Effector memory CD8-positive, alpha-beta T cell (primary cell): ENCODE measurements at places on chromosomes 12 and 14.

DNA sequence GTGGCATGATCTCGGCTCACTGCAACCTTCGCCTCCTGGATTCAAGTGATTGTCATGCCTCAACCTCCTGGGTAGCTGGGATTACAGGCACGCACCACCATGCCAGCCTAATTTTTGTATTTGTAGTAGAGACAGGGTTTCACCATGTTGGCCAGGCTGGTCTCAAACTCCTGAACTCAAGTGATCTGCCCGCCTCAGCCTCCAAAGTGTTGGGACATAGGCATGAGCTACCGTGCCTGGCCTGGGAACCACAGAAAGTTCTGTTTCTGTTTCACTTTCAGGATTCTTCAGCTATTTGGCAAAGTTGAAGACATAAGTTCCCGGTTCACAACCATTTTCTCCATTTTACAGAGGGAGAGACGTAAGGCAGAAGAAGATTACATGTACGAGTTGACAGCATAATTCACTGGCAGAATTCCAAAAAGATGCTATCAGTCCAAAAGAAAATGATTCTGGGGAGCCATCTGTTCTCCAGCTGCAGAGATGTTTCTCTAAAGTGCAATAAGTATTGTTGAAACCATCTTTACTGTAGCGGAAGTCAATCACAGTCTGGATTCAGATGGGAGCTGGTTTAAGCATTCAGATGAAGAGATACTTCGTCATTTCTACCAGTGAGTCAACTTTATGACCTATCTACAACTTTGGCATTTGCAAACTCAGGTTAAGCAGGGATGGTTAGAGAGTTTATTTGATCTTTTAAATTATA is 8.1 kb upstream of the RNF34 start:
- H3K27me3 ChIP-seq, result no peaks in the 10 kb centered on the region
- H3K36me3 ChIP-seq, result no peaks in the 10 kb centered on the region
- peak; percentile 4 for DNase-seq

DNA sequence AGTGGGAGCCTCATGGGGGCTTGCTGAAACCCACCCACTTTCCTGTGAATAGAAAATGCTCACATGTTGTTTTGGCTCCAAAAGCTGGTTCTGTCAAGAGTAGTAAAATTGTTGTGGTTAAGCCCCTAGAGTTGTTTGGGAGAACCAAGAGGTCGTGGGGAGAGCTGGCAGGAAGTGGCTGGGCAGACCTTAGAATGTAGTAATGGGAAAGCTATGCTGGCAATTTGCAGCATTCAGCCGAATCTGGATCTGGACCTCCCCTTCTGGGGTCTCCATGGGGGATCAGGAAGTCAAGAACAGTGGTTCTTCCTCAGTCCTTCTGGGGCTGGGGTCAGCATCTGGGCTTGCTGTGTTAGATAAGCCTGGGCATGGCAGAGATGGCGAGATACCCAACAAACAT is 150.6 kb upstream of the TBX3 start:
- H3K4me1 ChIP-seq, result no peaks in the 10 kb centered on the region
- H3K27me3 ChIP-seq, result no peaks in the 10 kb centered on the region
- no peak overlapping the region for H3K4me3 ChIP-seq
- DNase-seq, result no peak
- no peak overlapping the region for H3K27ac ChIP-seq
- H3K36me3 ChIP-seq, result no peaks in the 10 kb centered on the region

- H3K4me3 ChIP-seq, result peak overlapping the region; percentile 33
- peaks cover 21% of the 10 kb centered on the region for H3K36me3 ChIP-seq
- no peaks in the 10 kb centered on the region for H3K27me3 ChIP-seq
Observed at GRCh38 chr14:105857826-105858675, 331.7 kb downstream of the TMEM121 start.

DNA sequence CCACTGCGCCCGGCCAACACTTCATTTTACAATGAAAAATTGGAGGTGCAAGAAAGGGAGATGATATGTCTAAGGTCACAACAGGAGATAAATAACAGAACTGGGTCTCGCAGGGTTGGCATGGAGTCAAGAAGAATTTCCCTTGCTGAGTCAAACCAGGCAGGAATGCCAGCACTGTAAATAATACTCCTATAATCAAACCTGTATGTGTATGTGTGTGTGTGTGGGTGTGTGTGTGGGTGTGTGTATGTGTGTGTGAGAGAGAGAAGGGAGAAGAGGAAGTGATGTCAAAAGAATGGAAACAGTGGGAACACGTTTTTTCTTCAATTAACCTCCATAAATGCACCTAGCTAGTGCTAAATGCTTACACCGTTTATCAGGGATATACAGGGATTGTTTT is 70.4 kb downstream of the TMEM116 start:
- peaks cover 11% of the 10 kb centered on the region for H3K36me3 ChIP-seq
- DNase-seq, result no peak
- H3K27me3 ChIP-seq, result no peaks in the 10 kb centered on the region
- H3K27ac ChIP-seq, result peak overlapping the region; percentile 26
- peaks cover 4% of the 10 kb centered on the region for H3K4me1 ChIP-seq

GRCh38 chr12:51051787-51052186 is 3.7 kb downstream of the LETMD1 start:
- DNase-seq, result no peak
- no peak overlapping the region for H3K4me3 ChIP-seq
- H3K4me1 ChIP-seq, result peaks cover 22% of the 10 kb centered on the region
- no peaks in the 10 kb centered on the region for H3K27me3 ChIP-seq

DNA sequence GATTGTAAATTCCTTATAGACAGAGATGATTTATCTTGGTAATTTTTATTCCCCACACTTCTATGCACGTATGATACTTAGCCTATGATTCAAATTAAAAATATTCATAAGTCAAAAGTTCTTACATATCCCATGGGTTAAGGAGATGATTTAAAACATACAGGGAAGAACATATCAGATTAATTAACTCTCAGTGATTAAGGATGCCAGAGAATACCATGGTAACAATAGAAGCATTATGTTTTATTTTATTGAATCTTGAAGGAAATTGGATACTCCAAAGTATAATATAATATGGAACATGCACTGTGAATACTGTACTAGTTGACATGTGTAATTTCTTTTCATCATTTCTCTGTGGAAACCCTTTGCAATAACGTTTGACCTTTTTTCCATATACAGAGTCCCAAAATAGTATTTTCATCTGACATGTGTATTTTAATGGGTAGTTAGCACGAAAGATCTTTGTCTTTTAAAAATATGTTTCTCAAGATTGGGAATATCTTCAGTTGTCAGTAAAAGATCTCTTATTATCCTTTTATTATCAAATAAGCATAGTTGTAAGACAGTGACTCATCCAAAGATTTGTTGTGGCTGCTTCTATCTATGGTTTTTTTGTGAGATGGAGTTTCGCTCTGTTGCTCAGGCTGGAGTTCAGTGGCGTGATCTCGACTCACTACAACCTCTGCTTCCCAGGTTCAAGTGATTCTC is 166.7 kb downstream of the RAD51B start:
- DNase-seq, result no peak
- no peaks in the 10 kb centered on the region for H3K4me1 ChIP-seq
- H3K4me3 ChIP-seq, result no peak overlapping the region
- no peaks in the 10 kb centered on the region for H3K36me3 ChIP-seq
- H3K27ac ChIP-seq, result no peak overlapping the region
- H3K27me3 ChIP-seq, result no peaks in the 10 kb centered on the region

DNA sequence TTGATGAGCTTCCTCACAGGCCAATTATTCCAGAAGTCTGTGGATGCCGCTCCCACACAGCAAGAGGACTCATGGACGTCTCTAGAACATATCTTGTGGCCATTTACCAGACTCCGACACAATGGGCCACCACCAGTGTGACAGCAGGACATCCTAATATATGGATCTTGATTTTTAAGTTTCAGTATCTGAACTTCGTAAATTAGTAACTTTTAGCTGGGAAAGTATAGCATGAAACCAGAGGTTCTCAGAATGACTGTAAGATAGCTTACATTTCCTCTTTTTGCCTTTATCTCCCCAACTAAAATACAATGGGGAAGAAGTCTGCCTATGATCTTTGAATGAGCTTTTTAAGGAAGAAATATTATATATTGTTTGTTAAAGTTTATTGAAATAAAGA is 87.0 kb downstream of the DNAI7 start:
- no peak overlapping the region for H3K4me3 ChIP-seq
- H3K27me3 ChIP-seq, result no peaks in the 10 kb centered on the region
- DNase-seq, result no peak
- H3K4me1 ChIP-seq, result no peaks in the 10 kb centered on the region
- peaks cover 38% of the 10 kb centered on the region for H3K36me3 ChIP-seq
- no peak overlapping the region for H3K27ac ChIP-seq

DNA sequence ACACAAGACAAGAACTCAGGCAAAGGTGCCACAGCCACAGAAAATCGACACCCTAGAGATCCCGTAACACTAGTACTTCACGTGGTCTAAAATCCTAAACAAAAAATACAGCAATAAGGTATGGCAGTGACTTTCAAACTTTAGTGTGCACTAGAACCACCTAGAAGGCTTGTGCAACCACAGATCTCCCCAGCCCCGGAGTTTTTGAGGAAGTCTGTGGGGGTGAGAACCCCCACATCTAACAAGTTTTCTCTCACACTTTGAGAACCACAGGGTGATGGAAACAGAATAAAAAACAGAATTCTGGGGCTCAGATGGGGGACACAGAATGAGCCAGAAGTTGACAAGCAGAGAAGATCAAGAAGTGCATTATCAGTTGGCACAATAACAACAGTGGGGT is 254.0 kb downstream of the ANO6 start:
- peaks cover under 1% of the 10 kb centered on the region for H3K36me3 ChIP-seq
- peak overlapping the region; percentile 40 for H3K4me3 ChIP-seq
- peaks cover 3% of the 10 kb centered on the region for H3K27me3 ChIP-seq
- H3K4me1 ChIP-seq, result peaks cover 14% of the 10 kb centered on the region

GRCh38 chr12:85405781-85406522 is 125.9 kb downstream of the ALX1 start:
- no peaks in the 10 kb centered on the region for H3K4me1 ChIP-seq
- H3K4me3 ChIP-seq, result no peak overlapping the region
- DNase-seq, result no peak
- no peaks in the 10 kb centered on the region for H3K36me3 ChIP-seq

- no peaks in the 10 kb centered on the region for H3K27me3 ChIP-seq
- no peak overlapping the region for H3K4me3 ChIP-seq
- DNase-seq, result no peak
- no peak overlapping the region for H3K27ac ChIP-seq
- no peaks in the 10 kb centered on the region for H3K4me1 ChIP-seq
Observed at GRCh38 chr12:65622056-65622455, 202.2 kb upstream of the HMGA2 start.

- no peak overlapping the region for H3K4me3 ChIP-seq
- H3K36me3 ChIP-seq, result peaks cover 6% of the 10 kb centered on the region
- H3K4me1 ChIP-seq, result peaks cover 8% of the 10 kb centered on the region
- DNase-seq, result no peak
Observed at GRCh38 chr14:60326274-60326673, 77.3 kb downstream of the PPM1A start.

DNA sequence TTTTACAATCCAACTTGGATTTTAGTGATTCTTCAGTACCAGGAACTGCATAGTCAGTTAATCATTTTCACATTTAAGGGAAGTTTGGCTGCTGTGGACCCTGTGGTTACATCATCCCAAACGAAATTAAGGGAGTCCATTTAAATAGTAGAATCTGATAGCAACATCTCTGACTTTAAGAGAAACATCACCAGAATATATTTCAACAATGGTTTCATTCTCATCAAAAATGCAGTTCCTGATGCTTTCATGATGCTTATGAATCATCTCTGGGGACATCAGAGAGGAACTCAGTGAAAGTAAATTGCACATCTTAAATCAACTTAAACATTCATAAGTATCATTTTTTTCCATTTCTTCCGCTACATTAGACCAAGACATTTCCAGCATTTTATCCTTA is 1170.7 kb downstream of the FSCB start:
- no peaks in the 10 kb centered on the region for H3K36me3 ChIP-seq
- H3K27me3 ChIP-seq, result no peaks in the 10 kb centered on the region

DNA sequence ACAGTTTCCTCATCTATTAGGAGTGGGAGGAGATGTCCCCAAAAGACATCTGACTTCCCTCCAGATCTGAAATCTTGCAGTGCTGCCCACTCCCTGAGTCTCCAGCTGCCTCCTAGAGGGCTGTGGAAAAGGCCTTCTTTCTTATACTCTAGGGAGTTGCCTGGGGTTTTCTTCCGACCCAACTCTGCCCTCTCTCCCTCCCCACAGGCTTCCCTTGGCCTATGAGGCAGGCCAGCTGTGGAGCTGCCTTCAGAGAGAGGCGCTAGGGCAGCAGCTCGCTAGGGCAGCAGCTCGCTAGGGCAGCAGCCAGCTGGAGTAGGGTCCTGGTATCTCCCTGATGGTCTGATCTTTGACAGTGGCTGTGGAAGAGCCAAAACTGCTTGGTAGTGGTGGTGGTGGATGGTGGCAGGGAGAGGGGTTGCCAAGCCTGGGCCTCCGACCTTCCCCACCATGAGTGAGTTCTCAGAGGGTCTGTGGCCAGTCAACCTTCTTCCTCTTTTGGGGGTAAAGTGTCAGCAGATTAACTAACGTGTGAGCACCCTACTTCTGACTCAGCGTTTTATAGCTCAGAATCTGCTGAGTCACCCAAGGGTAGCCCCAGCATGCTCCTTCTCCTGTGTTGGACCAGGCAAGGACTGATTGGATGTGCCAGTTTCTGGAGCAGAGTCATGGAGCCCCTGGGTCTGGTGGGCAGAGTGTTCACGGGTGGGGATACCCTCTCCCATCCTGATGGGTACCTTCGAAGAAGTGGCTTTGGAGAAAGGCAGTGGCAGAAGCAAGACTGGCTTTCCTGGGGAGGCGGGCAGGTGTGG is 2.3 kb downstream of the SLC48A1 start:
- no peak overlapping the region for H3K4me3 ChIP-seq
- H3K27me3 ChIP-seq, result no peaks in the 10 kb centered on the region
- peaks cover 15% of the 10 kb centered on the region for H3K36me3 ChIP-seq
- no peak overlapping the region for H3K27ac ChIP-seq
- H3K4me1 ChIP-seq, result peaks cover 17% of the 10 kb centered on the region

- no peak overlapping the region for H3K4me3 ChIP-seq
- no peak for DNase-seq
- H3K27me3 ChIP-seq, result no peaks in the 10 kb centered on the region
- H3K4me1 ChIP-seq, result peaks cover 3% of the 10 kb centered on the region
- no peaks in the 10 kb centered on the region for H3K36me3 ChIP-seq
Observed at GRCh38 chr14:86604561-86604960, 1074.6 kb downstream of the FLRT2 start.

GRCh38 chr12:120237360-120238171 is 28.0 kb downstream of the PXN start:
- H3K27ac ChIP-seq, result peak overlapping the region; percentile 32
- peak overlapping the region; percentile 51 for H3K4me3 ChIP-seq
- H3K36me3 ChIP-seq, result peaks cover 41% of the 10 kb centered on the region
- peaks cover 81% of the 10 kb centered on the region for H3K4me1 ChIP-seq
- no peak for DNase-seq

- peaks cover 2% of the 10 kb centered on the region for H3K36me3 ChIP-seq
- H3K27me3 ChIP-seq, result peaks cover 36% of the 10 kb centered on the region
- peaks cover 3% of the 10 kb centered on the region for H3K4me1 ChIP-seq
- no peak overlapping the region for H3K27ac ChIP-seq
Observed at GRCh38 chr14:101072945-101073597, 169.5 kb upstream of the RTL1 start.

DNA sequence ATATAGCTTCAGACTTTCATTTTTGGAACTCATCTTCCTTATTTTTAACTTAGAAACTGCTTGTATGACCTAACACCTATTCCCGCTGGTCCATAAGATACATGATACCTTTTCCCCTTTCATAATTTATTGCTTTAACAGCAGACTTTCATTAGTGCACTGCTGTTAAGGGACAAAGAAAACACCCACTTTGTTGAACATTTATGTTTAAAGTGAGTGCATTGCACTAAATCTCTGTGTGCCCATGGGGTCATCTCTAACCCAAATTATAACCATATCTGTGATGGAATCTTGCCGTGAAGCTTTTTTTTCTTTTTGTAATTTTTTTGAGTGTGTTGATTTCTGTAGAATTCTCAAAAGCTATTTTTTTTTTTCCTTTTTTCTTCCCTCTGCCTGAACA is 261.8 kb downstream of the TMTC2 start:
- H3K4me3 ChIP-seq, result no peak overlapping the region
- no peaks in the 10 kb centered on the region for H3K36me3 ChIP-seq
- no peak overlapping the region for H3K27ac ChIP-seq
- no peak for DNase-seq
